ENCODE measurements at places on chromosomes 7 and 10.
A peak's percentile ranks its signal among the peaks of the same experiment; 100 is the strongest.

GRCh38 chr10:1297566-1298301, 241.5 kb downstream of the WDR37 start:
- DNase-seq = no peak

GRCh38 chr10:133282846-133283390, 6.2 kb upstream of the ADAM8 start:
- DNase-seq = no peak

DNA sequence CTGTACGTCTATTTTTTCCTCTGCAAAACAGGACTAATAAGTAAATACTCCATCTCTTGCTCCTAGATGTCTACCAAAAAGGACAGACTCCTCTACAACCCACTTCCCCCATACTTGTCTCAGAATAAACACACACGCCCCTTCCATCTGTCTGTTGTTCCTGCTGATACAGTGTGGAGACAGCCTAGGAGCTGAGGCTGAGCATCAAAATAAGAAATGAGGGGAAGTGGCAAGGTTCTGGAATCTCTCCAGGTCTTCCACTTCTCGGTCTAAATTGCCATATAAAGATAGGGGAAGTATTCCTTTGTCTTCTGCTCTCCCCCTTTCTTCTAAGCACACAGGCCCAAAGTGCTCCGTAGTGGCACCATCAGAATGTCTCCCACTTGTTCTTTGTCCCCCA, 30.8 kb upstream of the VSIR start:
- no peak for DNase-seq

GRCh38 chr7:70595370-70595754, 536.6 kb upstream of the GALNT17 start:
- DNase-seq = no peak

DNA sequence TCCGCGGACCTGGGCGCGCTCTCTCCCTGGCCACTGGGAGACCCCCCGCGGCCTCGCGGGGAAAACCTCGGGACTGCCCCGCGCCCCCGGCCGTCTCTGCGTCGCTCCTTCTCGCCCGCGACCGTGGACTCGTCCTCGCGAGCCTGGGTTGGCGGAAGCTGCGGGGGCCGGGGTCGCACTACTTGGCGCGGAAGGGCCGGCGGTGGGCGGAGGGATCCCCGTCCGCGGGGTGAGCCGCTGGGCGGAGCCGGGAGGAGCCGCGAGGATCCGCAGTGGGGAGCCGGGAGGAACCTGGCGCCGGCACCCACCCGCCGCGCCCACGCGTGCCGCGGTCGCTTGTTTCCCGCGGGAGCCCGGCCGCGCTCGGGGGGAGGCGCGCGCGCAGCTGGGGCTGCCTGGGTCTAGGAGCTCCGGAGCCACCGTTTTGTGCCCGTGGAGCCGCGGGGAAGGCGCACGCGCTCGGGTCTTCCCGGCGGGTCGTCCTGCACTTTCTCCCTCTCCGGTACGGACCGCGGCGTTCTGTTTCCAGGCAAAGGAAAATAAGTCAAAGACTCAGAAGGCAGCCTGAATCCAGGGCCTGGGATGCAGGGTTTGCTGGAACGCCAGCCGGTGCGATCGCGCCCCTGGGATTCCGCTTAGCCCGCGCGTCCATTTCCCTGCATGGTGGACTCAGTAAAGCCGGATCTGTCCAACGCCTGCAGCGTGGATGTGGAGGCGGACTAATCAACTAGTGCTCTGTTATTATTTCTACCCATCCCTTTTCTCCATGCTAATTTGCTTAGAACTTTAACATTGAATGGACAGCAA, 28.7 kb upstream of the KMT2C start:
- no peak for DNase-seq

DNA sequence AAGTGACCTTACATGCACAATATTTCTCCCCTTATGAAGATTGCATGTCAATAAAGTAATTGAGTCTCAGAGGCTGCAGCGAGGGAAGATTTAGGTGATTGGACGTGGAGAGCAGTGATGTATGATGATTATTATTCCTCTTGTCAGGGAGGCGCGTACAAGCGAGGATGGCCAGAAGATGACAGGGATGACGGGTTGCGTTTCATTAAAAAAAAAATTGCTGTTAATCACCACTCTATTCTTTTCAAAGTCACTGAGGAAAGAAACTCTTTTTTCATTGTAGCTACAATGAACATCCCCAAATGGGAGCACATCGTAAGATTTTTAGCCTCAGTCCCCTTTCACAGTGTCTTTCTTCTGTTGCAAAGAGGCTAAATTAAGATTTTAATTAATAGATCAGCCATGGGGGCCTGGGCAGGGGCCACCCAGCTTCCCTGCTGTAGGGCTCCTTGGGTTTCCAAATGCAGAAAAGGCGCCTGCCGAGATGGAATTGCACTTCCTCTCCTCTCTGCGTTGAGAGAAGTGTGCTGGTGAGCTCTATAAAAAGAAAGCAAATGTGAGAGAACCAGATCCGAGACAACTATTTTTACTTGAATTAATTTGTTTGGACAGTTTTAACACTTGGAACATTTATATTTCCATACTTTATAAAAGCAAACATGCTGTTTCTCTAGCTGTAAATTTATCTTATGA, 998.1 kb downstream of the LRMDA start:
- DNase-seq = no peak

GRCh38 chr7:126443951-126444350, 808.8 kb downstream of the GRM8 start:
- DNase-seq = no peak

GRCh38 chr10:75617485-75618155, 186.2 kb downstream of the LRMDA start:
- no peak for DNase-seq

GRCh38 chr7:3482147-3482921, 181.3 kb downstream of the SDK1 start:
- peak; percentile 64 for DNase-seq

DNA sequence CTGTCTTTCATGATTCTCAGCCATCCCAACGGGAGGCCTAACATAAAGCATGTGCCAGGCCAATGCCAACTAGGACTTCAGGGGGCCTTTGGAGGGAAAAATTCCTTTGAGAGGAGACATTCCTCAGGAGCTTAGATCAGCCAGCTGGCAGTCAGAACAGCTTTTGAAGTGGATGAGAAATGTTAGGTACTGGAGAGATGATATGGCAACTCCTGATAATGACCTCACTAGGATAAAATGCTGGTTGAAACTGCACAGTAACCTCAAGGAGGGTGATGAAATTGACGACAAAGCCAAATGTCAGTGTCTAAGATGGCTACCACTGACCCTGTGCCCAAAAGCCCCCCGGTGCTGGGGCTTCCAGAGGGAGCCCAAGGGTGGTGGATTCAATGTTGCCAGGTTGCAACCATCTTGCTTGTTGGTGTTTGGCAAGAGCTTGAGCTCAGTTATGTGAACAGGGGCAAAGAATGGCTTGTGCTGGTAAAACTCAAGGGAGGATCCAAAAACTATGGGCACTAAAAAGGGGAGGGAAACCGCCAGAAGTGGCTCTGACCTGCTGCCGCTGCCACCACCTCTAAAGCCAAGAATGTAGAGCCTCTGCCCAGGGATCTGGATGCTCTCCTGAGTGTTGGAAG, 121.2 kb downstream of the UBE2H start:
- no peak for DNase-seq

DNA sequence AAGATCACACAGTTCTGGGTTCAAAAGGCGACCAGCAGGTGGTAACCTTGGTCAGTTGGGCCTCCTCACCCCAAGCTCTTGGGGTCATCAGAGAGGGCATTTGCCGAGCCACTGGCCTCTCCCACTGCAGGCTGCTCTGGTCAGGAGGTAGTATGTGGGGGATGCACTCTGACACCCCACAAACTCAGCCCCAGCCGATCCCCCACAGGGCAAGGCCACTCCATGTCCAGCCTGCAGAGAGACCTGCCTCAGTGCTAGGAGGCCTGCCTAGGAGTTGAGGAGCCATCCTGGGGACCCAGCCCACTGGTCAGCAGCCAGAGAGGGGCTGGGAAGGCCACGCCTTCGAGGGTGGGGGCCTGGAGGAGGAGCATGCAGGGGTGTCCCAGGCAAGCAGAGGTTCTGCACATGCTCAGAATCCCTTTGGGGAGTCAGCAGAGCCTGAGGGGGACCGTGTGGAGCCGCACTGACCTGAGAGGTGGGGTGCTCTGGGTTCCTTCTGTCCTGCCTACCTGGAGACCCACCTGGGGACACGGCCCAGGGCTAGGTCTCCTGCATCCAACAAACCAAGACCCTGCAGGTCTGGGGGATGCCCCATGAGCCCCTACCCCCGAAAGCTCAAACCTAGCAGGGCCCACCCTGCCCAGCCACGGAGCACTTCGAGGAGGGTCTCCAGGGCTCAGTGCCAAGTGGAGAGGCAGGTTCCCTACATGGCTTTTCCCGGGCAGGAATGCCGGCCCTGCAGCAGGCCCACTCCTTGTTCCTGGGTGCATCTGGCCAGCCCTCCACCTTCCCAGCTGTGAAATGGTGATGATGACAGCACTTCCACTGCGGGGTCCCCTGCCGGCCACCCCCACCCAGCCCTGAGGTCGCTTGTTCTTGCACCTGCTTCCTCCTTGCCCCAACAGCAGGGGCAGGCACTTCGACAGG, 58.5 kb downstream of the RASGEF1A start:
- DNase-seq = no peak

DNA sequence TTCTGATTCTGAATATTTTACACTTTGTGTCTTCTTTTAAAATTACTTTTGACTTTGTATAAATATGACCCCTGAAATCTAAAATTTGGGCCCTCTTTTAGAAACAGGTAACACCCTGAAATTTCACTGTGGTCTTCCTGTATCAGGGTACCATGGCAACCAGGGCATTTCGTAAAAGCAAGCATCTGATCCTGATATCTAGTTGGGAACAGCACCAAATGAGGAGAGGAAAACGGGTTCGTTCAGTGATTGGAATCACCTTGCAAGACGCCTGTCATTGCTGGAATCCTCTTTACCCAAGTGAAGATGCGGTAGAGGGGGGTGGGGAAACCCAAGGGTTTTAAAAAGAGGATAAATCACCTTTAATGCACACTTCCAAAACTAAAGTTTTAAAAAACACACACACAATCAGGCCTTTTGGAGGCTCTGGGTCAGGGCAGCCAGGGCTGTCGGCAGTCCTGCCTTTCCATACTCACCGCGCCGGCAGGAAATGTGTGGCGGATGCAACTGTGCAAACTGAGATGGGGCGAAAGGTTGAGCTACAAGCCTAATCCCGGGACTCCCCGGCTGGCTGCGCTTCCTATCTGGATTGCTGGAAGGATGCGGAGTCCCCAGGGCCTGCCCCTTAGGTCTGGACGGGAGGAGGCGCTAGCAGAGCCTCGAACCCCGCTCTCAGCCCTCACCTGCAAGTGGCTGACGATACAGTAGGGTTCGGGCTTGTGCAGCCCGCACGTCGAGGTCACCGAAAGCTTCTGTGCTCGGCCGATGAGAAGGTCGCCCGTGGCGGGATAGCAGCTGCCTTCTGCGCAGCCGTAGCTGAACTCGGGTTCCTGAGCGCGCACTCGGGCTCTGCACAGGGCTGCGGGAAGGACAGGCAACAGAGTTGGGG, 1.8 kb downstream of the LAMB1 start:
- DNase-seq = peak; percentile 77

Measured in iPS DF 6.9 (cell line).